Glomerular endothelial cell (primary cell): ENCODE measurements at places on chromosomes 16 and 17.

DNA sequence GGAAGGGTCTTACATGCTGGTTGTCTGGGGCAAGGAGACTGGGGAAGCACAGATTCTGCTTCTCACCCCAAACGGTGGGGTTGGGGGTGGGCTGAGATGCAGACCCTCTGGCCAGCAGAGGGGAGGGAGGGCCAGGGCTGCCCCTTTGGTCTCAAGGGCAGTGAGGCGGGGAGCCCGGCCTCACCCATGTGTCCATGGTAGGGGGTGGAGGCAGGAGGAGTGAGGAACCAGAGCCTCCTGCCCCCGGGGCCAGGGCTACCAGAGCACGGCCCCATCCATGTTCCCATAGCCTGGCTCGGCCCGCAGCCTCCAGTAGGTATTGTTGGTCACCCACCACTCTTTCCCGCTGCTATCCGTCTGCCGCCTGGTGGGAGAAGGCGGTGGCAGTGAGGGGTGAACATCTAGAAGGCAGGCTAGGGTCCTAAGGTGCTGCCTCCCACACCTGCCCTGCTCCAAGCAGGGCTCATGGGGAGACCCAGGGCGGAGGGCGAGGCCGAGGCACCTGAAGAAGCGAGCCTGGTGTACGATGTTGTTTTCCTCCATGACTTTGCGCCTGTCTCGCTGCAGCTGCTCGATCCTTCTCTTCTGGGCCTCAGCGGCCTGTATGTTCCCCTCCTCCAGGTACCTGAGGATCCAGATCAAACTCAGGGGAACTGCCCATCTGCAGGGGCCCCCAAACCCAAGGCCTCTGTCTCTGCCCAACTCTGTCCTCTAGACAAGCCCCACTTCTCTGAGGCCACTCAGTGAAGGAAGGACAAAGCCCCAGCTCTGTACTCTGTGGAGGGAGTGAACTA lies 13.4 kb downstream of the OSBPL7 start:
- DNase-seq, result no peak

DNA sequence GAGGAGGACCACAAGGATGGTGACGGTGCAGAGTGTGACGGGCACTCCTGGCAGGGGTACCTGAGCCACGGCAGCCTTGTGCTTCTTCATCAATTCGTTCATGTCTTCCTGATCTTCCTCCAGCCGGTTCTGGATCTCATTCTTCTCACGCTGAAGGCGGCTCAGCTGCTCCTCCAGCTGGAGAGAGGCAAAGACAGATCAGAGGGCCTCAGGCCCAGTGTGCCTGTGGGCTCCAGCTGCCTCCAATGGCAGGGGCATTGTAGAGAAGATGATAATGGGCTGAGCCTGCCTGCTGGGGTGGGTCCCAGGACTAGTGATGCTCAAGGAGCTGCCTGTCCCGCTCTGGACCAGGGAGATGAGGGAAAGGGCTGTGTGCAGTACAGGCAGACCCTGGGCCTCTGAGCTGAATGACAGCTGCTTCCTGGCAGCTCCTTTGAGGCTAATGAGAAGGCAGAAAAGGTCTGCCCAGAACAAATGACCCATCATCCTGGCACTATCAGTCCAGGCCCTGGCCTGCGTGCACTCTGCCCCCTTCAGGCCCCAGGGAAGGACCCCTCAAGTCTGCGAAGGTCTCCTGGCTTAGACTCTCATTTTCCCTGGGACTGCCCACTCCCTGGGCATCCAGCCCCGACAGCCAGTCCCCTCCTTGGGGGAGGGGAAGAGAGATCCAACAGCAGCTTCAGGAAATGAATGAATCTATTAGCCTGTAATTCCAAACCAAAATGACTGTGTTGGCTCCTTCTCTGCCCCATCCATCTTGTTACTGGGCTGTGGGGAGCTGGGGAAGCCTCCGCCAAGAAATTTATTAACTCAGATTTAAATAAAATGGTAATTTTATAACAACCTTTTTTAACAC lies 48.0 kb downstream of the PIPOX start:
- no peak for DNase-seq

- DNase-seq, result no peak
Observed at GRCh38 chr17:7922845-7923628, 6.6 kb downstream of the KCNAB3 start.

DNA sequence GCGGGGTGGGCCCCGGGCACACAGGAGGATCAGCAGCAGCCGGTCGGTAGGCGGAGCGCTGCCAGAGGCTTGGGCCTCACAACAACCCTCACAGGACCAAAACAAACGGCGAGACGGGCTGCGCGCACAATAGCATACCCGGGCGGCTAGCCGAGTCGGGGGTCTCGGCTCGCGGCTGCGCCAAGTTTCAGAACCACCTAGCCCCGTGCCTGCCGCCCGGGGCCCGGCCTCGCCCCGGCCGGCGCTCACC lies 732 bp downstream of the ULK2 start:
- DNase-seq, result no peak

- DNase-seq, result no peak
Observed at GRCh38 chr16:492211-492875, 35.2 kb upstream of the CAPN15 start.

- no peak for DNase-seq
Observed at GRCh38 chr17:41763327-41763726, 23.2 kb downstream of the JUP start.

DNA sequence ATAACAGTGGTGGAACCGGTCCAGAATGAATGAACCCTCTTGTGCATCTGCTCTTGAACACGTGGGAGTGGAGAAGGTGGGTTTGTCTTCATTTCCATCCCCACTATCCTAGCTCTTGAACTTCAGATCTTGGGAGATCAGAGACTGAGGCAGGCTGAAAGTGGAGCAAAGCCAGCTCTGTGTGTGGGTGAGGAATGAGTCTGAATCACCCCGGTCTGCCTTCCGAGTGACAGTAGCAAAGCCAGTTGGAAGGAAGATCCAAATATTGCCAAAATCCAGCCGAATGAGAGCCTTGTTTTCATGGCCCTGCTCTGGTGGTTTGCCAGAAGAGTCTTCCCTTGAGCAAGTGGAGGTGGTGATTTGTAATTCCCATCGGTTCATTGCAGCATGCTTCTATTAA lies 29.0 kb upstream of the ASIC2 start:
- no peak for DNase-seq

GRCh38 chr17:73889439-73889838 lies 245.2 kb upstream of the SDK2 start:
- DNase-seq, result no peak

DNA sequence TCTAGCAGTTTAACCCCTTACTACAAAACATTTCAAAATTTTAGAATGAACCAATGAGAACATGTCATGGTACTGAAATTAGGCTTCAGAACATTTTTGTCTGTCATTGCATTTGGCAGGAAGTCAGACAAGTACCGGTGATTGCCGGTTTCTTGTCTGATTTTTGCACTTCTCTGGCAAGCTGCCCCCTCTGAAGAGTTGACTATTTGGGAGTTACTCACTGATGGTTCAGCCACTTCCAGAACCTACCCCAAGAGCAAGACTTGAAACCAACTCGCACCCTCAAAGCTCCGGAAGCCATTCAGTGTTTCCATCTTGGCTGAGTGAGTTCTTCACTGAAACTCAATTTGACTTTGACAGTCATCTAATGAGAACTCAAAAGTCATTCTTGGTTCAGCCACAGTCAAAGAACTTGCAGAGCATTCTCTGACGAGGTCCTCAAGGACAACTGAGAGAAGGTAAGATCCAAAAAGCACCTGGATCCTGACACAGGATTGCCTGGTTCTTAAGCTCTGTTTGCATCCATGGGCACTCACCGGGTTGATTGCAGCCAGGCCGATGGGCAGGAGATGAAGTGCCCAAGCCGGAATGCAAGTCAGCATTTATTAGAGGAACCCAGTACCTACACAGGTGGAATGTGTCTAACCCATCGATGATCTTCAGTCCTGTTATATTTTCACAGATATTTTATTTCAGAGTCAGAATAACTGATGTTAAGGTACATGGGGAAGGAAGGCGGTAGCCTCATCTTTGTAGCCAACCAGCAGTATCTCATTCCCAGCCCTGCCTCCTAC lies 93.6 kb downstream of the USP22 start:
- no peak for DNase-seq

DNA sequence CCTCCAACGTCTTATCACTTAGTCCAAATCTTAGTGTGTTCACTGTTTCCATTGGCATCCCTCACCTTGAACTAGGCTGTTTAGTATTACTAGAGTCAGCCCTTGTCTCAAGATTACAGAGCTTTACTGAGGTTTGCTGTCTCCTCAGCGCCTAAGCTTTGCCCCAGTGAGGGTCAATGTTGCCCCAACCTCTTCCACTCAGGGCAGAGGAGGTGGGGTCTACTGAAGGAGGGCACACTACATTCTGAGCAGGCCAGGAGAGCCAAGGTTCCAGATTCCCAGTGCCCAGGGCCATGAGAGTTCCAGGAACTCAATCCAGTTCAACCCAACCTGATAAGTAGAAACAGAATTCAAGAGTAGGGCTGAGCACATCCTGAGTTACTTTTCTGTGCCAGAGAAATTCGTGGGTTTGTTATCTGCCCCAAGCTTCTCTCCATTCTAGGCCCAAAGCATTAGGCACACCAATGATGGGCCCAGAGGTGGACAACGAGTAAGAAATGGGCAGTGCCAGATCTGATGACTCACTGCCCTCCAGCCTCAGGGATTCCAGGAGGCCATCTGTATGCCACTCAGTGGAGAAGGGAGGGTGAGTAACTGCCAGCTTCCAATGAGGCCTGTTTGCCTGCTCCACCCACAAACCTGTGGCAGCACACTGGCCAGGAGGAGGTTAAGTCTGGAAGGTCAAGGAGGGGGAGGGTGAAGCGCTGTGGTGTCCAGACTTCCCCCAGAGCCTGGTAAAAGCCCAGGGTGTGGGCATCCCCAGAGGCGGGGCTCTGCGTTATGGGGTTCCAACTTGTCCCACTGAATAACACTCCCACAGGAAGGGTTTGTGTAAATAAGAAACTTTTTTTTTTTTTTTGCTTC lies 8.2 kb downstream of the TUBG2 start:
- DNase-seq, result no peak

- no peak for DNase-seq
Observed at GRCh38 chr16:31036691-31037090, 3.3 kb downstream of the STX4 start.

GRCh38 chr17:40129498-40129897 lies 7.7 kb downstream of the MSL1 start:
- no peak for DNase-seq

DNA sequence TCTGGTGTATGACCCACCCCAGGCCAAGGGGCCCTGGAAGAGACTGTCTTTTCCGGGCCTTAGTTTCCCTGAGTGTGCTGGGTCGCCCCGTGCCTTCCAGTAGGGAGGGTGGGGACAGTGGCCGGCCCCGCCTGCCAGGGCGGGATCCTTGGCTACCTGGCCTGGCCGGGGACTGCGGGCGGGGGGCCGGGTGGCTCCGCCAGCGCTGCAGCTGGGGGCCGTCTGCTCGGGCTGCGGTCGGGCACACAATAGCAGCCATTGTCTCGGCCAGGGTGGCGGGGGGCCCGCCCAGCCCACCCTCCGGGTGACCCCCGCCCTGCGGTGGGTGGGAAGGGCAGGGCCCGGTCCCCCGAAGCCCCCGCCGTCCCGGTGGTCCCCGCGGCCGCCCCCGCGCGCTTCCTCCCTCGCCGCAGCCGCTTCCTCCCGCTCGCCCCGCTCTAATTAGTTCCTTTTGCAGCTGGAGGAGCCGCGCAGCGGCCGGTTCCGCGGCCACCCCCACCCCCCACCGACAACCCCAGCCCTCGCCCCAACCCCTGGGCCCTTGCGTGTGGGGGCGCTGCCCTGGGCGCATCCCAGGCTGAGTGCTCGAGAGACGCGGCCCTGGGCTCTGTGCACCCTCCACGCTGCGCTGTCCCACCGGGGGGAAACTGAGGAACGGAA lies 11.6 kb downstream of the GLIS2 start:
- DNase-seq, result no peak

DNA sequence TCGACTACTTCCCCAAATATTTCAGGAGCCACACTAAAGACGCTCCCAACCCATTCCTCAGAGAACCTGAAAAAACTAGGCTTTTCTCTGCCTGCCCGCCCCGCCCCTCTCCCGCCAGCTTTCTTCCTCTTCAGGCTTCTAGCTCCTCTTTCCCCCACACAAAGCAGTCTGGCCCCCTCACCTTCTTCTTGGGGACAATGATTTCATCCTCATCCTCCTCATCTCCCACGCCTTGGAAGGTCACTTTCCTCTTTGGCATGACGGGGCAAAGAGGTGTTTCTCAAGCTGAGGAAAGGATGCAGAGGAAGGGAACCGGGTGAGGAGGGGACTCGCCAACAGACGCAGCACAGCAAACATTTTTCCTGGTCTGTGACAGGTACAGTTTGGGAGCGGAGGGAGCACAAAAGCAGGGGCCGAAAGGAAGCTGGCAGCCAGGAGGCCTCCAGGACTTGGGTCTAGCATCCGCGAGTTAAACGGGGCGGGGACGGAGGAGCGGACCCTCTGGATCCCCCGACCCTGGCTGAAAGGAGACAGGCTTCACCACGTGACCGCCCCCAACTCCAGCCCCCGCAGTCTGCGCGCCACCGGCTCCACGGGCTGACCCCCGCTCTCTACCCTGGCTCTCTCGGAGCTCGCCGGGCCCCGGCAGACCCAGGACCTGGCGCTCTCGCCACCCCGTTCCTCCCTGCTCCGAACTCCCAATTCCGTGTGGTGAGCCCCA lies 525 bp downstream of the CD2BP2 start:
- no peak for DNase-seq

DNA sequence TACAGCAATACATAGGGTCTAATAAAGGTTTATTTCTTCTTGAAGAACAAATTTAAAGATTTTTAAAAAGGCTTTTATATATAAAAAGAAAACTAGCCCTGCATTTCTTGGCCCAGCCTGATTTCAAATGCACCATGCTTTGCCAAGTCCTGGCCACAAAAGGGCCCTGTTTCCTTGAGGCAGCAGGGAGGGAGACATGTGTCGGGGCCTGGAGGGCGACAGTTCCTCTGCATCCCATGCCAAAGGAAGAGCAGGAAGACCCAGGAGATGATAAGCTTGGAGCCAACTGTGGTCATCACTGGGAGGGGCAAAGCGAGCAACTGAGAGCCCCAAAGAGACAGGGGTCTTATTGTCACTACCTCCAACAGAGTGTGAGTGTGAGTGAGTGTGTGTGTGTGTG lies 571.5 kb upstream of the PSMD7 start:
- DNase-seq, result no peak

DNA sequence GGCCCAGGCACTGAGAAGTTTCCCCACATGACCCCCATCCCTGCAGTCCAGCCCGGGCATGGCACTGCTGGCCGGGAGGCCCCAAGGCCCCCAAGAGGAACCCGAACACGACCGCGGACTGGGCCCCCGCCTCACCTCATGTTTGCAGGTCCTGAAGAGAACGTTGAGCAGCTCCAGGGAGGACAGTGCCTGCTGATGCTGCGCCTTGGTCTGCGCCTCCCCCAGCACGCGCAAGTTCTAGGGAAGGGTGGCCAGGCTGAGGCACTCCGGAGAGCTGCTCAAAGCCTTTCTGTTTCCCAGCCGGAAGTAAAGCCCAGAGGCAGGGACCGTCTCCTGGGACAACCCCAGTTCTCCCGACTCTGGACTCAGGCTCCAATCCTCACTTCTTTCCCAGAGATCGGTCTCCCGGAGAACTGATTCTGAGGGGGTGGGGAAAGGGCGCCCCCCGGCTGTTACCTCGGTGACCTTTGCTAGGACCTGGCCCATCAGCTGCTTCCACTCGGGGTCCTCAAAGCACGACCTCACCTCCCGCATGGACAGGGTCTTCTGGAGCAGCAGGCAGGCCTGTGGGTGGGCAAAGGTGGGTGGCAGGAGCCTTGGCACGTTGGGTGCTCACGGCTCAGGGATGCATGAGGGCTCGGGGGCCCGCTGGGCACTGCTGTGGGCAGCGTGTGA lies 13.7 kb downstream of the MYBBP1A start:
- DNase-seq, result no peak
